ENCODE measurements at places on chromosomes 3 and 15. TPM values are rescaled to one million over a fixed set of nuclear protein-coding genes. Genes with fewer than 3 reads are reported as not detected.

DNA sequence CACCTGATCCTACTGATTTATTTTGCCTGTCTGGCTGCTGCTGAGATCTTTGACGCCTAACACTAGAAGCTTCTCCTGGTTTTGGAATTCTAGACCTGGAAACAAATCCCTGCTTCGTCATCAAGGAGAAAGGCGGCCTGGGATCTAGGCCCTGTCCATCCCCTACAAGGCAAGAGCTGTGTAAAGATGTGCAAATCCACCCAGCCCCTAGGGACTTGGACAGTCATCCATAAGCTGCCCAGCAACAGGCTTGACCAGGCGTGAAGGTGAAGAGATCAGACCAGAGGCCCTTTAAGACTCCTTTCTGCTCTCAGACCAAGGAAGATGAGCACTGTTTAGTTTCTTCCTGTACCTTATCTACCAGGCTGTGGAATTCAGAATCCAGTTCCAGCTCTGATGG lies 32.2 kb downstream of the SLC41A3 start:
- no peak overlapping the region for H3K4me3 ChIP-seq
- no peak overlapping the region for H3K27ac ChIP-seq
- H3K4me1 ChIP-seq = peaks cover 10% of the 10 kb centered on the region
- DNase-seq = no peak
- H3K27me3 ChIP-seq = no peaks in the 10 kb centered on the region

- no peaks in the 10 kb centered on the region for H3K4me1 ChIP-seq
- no peaks in the 10 kb centered on the region for H3K27me3 ChIP-seq
- no peak overlapping the region for H3K4me3 ChIP-seq
- no peaks in the 10 kb centered on the region for H3K36me3 ChIP-seq
- DNase-seq = no peak
Observed at GRCh38 chr3:88192631-88193030, 42.9 kb downstream of the C3orf38 start.

The IL17RC gene
- total RNA-seq = 15.1 TPM

The EPHB3 gene
- 0.79 TPM for total RNA-seq

The GNAT1 gene
- total RNA-seq = not detected

The CIP2A gene
- 8.4 TPM for total RNA-seq

The GABRG3 gene
- 6.6 TPM for total RNA-seq

- peak overlapping the region; percentile 30 for H3K27ac ChIP-seq
- DNase-seq = peak; percentile 80
- H3K4me1 ChIP-seq = peaks cover 33% of the 10 kb centered on the region
- H3K27me3 ChIP-seq = peaks cover 50% of the 10 kb centered on the region
- H3K36me3 ChIP-seq = no peaks in the 10 kb centered on the region
- peak overlapping the region; percentile 95 for H3K4me3 ChIP-seq
Observed at GRCh38 chr15:62390791-62391640, 225.9 kb upstream of the C2CD4B start.

GRCh38 chr15:59399465-59400102 lies 26.9 kb upstream of the MYO1E start:
- no peaks in the 10 kb centered on the region for H3K36me3 ChIP-seq
- H3K4me3 ChIP-seq = no peak overlapping the region
- DNase-seq = peak; percentile 76
- peak overlapping the region; percentile 68 for H3K27ac ChIP-seq
- no peaks in the 10 kb centered on the region for H3K27me3 ChIP-seq

DNA sequence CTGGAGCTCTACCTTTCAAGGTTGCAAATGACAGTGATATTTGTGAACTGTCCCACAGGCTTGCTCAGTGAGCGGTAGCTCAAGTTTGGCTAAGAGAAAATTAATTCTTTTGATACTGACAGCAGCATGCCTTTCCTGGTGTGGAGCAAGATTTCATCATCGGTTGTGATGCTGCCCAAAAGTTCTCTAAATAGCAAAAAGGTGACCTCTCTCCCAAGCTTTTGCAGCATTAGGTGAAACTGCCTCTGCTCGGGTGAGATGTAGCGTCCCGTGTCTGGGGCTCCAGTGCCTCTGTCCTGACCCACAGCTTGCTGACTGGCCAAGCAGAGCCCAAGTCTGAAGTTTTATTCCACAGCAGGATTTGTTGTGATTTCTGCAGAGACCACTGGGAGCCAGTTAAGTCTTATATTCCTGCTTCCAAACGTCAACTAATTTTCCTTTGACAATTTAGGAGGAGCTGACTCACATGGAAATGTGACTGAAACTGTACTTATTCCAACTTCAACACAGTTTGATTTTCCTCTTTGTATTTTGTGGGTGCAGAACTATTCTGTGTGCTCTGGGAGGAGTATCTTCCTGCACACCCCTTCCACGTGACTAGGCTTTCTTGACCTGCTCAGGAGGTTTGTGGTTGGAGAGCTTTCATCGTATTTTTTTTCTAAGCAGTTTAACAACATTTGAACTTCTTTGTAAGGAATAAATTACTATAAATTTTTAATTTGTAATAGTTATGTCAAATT lies 5.9 kb downstream of the SYNM start:
- H3K27me3 ChIP-seq = peaks cover 11% of the 10 kb centered on the region
- no peak overlapping the region for H3K27ac ChIP-seq
- H3K36me3 ChIP-seq = no peaks in the 10 kb centered on the region
- H3K4me1 ChIP-seq = peaks cover 13% of the 10 kb centered on the region
- no peak for DNase-seq
- no peak overlapping the region for H3K4me3 ChIP-seq

The FGD5 gene
- total RNA-seq = 62.5 TPM

The DUOXA2 gene
- not detected for total RNA-seq

GRCh38 chr3:11072631-11073030 lies 80.1 kb downstream of the SLC6A1 start:
- no peak overlapping the region for H3K27ac ChIP-seq
- H3K27me3 ChIP-seq = no peaks in the 10 kb centered on the region
- no peaks in the 10 kb centered on the region for H3K36me3 ChIP-seq
- no peak overlapping the region for H3K4me3 ChIP-seq
- no peaks in the 10 kb centered on the region for H3K4me1 ChIP-seq
- peak; percentile 12 for DNase-seq

- no peaks in the 10 kb centered on the region for H3K36me3 ChIP-seq
- H3K27me3 ChIP-seq = no peaks in the 10 kb centered on the region
- no peak overlapping the region for H3K27ac ChIP-seq
- H3K4me3 ChIP-seq = no peak overlapping the region
- DNase-seq = no peak
- no peaks in the 10 kb centered on the region for H3K4me1 ChIP-seq
Observed at GRCh38 chr3:89488800-89489580, 381.6 kb downstream of the EPHA3 start.

DNA sequence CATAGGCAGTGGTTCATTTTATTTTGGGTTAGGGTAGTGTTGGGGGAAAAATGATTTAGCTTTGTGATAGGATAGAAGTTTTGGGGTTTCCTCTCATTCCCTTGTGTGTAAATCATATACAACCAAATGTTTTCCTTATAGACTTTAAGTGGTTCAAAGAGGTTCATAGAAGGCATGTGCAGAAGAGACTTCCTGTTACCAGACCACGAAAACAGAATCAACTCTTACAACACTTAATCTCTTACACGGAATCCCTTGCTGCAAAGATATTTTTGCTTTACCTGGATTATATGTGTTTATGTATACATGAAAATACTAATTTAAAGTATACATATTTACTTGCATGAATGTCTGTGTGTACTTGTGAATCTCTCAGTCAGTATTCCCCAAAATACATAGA lies 2.9 kb downstream of the TMOD2 start:
- DNase-seq = no peak
- H3K36me3 ChIP-seq = no peaks in the 10 kb centered on the region
- no peak overlapping the region for H3K27ac ChIP-seq
- no peak overlapping the region for H3K4me3 ChIP-seq

GRCh38 chr3:53346514-53346913 lies 829 bp downstream of the DCP1A start:
- H3K27me3 ChIP-seq = no peaks in the 10 kb centered on the region
- H3K36me3 ChIP-seq = peaks cover 32% of the 10 kb centered on the region
- peaks cover 38% of the 10 kb centered on the region for H3K4me1 ChIP-seq
- H3K27ac ChIP-seq = no peak overlapping the region
- DNase-seq = no peak

DNA sequence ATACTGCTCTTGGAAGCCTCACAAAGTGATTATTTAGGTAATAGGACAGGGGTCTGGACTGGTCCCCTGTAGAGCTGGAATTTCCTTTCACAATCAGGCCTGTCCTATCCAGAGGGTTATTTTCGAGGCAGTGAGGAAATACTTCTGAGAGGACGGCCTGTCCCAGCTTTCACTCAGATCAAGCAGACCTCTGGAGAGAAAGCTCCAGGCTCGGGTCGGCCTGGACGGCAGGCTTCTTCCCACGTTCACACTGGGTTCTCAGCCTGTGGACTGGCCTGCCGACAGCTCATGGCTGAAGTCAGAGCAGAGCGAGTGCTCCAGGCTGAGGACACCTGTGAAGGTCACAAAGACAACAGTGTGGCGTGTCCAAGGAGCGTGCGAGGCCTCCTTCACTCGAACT lies 405.3 kb downstream of the VPS13C start:
- H3K4me3 ChIP-seq = no peak overlapping the region
- no peaks in the 10 kb centered on the region for H3K36me3 ChIP-seq
- H3K27me3 ChIP-seq = no peaks in the 10 kb centered on the region
- no peak for DNase-seq

The GOLGA8T gene
- not detected for total RNA-seq

GRCh38 chr3:195034101-195034500 lies 236.9 kb downstream of the XXYLT1 start:
- H3K27me3 ChIP-seq = no peaks in the 10 kb centered on the region
- no peak overlapping the region for H3K4me3 ChIP-seq
- DNase-seq = no peak
- no peaks in the 10 kb centered on the region for H3K36me3 ChIP-seq
- H3K27ac ChIP-seq = no peak overlapping the region
- peaks cover 9% of the 10 kb centered on the region for H3K4me1 ChIP-seq

DNA sequence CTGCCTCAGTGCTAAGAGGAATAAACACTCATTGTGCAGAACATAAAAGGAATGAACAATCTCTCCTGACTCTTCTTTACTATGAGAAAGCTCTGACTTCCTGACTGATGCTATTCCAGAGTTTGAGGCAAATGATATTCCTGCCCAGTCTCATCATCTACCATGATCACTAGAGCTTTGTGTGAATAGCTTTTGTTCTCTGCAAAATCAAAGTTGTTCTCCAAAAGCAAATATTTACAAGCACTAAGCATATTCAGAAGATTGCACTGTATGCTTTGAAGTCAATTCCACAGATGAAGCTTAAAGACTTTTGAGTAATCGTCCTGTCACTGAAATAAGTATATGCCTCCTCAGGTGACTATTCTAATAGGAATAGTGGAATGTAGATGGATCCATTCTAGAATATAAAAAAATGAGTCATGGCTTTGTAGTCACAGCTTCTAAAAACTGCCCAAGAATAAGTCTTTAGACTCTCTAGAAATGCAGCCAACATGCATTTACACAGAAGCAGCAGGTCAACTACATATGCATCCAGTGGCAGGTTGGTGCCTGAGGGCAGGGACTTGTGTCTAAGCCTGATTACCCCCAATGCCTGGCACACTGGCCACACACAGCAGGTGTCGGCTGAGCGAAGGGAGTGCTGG lies 34.6 kb downstream of the TNFAIP8L3 start:
- peaks cover 4% of the 10 kb centered on the region for H3K27me3 ChIP-seq
- no peak overlapping the region for H3K27ac ChIP-seq
- no peak overlapping the region for H3K4me3 ChIP-seq
- H3K36me3 ChIP-seq = no peaks in the 10 kb centered on the region
- H3K4me1 ChIP-seq = peaks cover 4% of the 10 kb centered on the region
- DNase-seq = no peak

DNA sequence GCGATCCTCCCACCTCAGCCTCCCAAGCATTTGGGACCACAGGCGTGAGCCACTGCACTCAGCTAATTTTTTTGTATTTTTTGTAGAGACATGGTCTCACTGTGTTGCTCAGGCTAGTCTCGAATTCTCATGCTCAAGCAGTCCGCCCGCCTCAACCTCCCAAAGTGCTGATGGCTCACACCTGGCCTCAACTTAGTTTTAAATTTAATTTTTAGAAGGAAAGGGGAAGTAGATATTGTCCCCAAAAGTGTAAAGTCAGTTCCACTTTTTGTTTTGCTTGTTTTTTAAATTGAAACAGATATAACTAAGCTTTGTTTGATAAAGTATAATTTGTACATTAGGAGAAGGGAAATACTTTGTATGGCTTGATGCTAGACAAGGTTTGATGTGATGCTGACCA lies 31.3 kb upstream of the NFKBIZ start:
- H3K4me1 ChIP-seq = peaks cover 67% of the 10 kb centered on the region
- peaks cover 8% of the 10 kb centered on the region for H3K36me3 ChIP-seq
- DNase-seq = peak; percentile 76
- no peaks in the 10 kb centered on the region for H3K27me3 ChIP-seq

DNA sequence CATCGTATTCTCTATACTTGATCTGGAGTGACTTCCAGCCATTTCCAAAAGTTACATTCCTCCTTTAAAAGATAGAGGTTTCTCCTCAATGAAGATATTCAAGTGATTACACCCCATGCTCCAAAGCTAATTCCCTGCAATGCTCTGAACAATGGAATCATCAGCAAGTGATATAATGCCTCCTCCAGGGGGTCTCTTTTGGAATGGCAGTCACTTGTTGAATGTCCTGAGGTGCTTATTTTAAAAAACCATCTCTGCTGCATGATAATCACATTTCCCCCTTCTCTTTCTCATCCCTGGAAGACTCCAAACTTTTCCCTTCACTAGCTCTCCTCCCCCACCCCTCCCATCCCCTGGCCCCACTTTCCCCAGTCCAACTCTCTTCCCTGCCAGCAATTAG lies 2.6 kb downstream of the LHFPL4 start:
- no peak overlapping the region for H3K4me3 ChIP-seq

The GNB5 gene
- total RNA-seq = 31.3 TPM

DNA sequence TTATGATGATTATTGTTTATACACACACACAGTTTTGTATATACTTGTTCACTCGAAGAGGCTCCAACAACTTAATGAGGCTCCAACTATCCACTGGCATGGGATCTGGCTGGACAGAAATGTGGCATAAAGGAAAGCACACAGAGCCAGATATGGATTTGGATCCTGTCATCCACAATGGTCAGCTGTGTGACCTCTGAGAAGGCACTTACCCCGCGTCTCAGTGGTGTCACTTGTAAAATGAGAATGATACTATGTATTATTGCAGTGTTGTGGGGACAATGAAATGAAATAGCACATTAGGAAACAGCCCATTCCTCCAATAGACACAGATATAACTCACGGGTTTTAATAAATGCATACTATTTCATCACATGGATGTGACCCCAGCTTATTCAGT lies 42.2 kb downstream of the PDZRN3 start:
- H3K4me1 ChIP-seq = peaks cover 3% of the 10 kb centered on the region
- DNase-seq = no peak
- H3K27me3 ChIP-seq = no peaks in the 10 kb centered on the region

DNA sequence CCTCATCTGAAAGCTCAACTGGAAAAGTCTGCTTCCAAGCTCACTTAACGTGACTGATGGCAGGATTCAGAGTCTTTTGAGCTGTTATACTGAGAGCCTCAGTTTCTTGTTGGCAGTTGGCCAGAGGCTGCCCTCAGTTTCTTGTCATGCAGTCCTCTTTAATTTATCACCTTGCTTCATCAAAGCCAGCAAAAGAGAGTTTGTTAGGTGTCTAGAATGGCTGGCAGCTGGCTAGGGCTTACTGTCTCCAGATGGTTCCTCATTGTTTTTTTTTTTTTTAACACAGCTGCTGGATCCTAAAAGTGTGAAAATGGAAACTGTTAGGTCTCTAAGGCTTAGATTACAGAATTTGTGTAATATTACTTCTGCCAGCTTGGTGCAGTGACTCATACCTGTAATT lies 310.6 kb downstream of the PDCD6IP start:
- no peaks in the 10 kb centered on the region for H3K4me1 ChIP-seq
- H3K27ac ChIP-seq = no peak overlapping the region
- no peaks in the 10 kb centered on the region for H3K36me3 ChIP-seq
- H3K4me3 ChIP-seq = no peak overlapping the region
- no peak for DNase-seq

Measured in spleen (tissue), 13 donors.